Mesothelial cell of epicardium (in vitro differentiated cells): ENCODE measurements at places on chromosomes 5 and 9.

DNA sequence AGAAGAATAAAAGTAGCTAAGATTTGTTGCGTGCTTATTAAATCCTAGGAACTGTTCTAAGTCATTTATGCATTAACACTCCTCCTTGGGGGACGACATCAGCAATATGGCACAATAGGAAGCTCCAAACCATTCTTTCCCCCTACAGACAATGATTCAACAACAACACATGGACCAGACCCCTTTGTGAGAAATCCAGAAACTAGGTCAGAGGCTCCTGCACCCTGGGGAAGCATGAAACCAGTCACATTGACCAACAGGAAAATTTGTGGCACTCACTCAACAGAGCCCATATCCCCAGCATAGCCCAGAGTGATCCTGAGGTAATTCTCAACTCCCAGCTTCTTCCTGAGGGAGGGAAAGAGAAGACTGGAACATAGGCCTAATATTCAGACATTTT is 294.4 kb downstream of the HINT1 start:
- H3K27ac ChIP-seq, result no peak overlapping the region
- H3K4me3 ChIP-seq, result no peak overlapping the region
- no peaks in the 10 kb centered on the region for H3K36me3 ChIP-seq
- H3K4me1 ChIP-seq, result peaks cover 8% of the 10 kb centered on the region

DNA sequence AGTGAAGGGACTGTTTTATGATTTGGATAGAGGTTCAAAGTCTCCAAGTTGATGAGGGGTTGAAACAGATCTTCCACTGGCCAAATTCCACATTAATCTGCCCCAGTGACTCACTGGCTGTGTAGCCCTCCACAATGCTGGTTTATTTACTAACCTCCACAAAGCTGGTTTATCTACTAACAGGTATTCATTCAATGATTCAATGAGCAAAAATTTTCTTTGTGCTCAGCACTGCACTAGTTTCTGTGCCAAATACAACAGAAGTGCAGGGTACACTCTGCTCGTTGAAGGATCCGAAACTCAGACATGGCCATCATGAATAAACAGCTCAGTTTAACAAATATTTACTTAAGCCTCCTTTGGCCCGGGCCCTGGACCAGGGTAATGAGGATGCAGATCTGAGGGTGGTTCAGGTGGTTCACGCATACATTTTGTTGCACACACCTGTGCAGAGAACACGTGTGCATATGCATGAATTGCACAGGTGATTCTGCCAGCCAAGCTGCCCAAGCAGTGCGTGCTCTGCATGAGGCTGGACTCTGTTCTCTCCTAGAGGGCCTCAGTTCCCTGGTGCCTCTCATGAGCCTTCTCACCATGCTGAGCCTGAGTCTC is 71.0 kb downstream of the SH3PXD2B start:
- no peak overlapping the region for H3K4me3 ChIP-seq
- H3K27me3 ChIP-seq, result no peaks in the 10 kb centered on the region
- no peak overlapping the region for H3K27ac ChIP-seq
- no peaks in the 10 kb centered on the region for H3K4me1 ChIP-seq
- no peak for DNase-seq
- H3K36me3 ChIP-seq, result peaks cover 44% of the 10 kb centered on the region

DNA sequence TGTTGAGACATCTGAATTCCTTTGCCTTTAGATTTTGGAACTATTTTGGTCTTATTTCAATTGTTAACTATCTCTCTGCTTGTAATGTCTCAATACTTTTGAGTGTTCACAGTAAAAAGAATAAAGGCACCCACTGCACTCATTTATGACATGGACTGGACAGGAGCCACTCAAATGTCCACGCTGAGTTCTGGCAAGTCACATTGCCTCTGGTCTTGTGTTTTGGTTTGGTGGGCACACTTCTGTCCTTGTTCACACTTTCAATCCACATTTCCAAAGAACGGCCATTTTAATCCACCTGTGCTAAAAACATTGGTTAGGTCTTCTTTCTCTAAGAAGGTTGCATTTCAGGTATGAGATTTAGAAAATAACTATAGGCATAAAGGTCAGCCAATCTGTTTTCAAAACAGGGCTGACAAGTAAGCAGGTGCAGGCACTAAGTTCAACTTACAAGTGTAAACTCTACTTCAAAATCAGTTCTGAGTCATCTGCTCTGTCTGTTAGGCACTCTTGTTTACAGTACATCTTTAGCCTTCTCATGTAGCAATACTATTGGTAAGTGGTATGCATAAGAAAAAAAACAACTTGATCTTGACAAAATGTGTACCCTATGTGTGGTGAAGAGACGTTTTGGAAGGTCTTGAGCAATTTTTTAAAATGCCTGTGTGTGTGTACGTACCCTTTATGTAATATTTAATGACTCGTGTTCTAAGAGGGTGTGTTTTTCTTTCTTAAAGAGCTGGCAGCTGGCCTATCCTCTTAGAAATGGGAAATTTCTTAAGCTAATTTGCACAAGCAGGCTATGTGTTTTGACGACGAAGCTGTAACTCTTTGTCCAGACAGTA is 31.5 kb upstream of the ZFAND5 start:
- no peak overlapping the region for H3K27ac ChIP-seq
- peaks cover 17% of the 10 kb centered on the region for H3K4me1 ChIP-seq
- DNase-seq, result no peak
- no peaks in the 10 kb centered on the region for H3K27me3 ChIP-seq
- no peaks in the 10 kb centered on the region for H3K36me3 ChIP-seq
- H3K4me3 ChIP-seq, result no peak overlapping the region

- no peaks in the 10 kb centered on the region for H3K27me3 ChIP-seq
- H3K27ac ChIP-seq, result peak overlapping the region; percentile 19
- peaks cover 71% of the 10 kb centered on the region for H3K4me1 ChIP-seq
- peaks cover 1% of the 10 kb centered on the region for H3K36me3 ChIP-seq
- no peak overlapping the region for H3K4me3 ChIP-seq
Measured at GRCh38 chr5:34499001-34499734, 157.0 kb upstream of the RAI14 start.

- H3K4me1 ChIP-seq, result peaks cover 5% of the 10 kb centered on the region
- H3K36me3 ChIP-seq, result no peaks in the 10 kb centered on the region
Measured at GRCh38 chr9:93172666-93173364, 11.1 kb upstream of the WNK2 start.

- H3K27me3 ChIP-seq, result peaks cover 16% of the 10 kb centered on the region
- H3K4me1 ChIP-seq, result no peaks in the 10 kb centered on the region
- H3K4me3 ChIP-seq, result no peak overlapping the region
- no peak for DNase-seq
- no peak overlapping the region for H3K27ac ChIP-seq
Measured at GRCh38 chr9:132597073-132597775, 14.8 kb downstream of the BARHL1 start.

GRCh38 chr5:124650147-124650561 is 96.3 kb downstream of the ZNF608 start:
- peaks cover 59% of the 10 kb centered on the region for H3K4me1 ChIP-seq
- H3K36me3 ChIP-seq, result peaks cover 16% of the 10 kb centered on the region
- H3K27me3 ChIP-seq, result no peaks in the 10 kb centered on the region
- H3K27ac ChIP-seq, result peak overlapping the region; percentile 50
- H3K4me3 ChIP-seq, result no peak overlapping the region

DNA sequence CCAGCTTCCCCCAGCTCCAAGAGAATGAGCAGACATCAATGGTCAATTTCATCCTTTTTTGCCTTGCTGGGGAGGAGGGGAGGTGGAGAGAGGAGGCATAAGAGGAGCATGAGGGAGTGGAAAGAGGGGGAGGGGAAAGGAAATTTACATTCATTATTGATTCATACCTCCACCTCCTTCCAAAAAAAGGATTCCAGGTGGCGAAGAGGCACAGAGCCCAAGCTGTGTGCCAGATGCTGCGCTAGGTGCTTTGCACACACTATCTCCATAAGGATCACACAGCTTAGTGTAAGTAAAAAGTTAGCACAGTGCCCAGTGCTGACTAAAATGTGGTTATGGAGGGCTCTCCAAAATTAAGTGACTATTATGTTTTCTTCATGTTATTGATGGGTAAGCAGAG is 11.0 kb downstream of the ASTN2 start:
- DNase-seq, result no peak
- no peak overlapping the region for H3K4me3 ChIP-seq
- H3K27ac ChIP-seq, result no peak overlapping the region

GRCh38 chr5:76325876-76326491 is 77.1 kb upstream of the IQGAP2 start:
- peak overlapping the region; percentile 55 for H3K27ac ChIP-seq
- no peaks in the 10 kb centered on the region for H3K36me3 ChIP-seq
- no peaks in the 10 kb centered on the region for H3K27me3 ChIP-seq
- DNase-seq, result no peak
- H3K4me3 ChIP-seq, result peak overlapping the region; percentile 16

GRCh38 chr9:18785604-18786003 is 247.4 kb downstream of the SAXO1 start:
- DNase-seq, result no peak
- no peaks in the 10 kb centered on the region for H3K36me3 ChIP-seq
- H3K4me1 ChIP-seq, result peaks cover 16% of the 10 kb centered on the region
- H3K27ac ChIP-seq, result peak overlapping the region; percentile 43

DNA sequence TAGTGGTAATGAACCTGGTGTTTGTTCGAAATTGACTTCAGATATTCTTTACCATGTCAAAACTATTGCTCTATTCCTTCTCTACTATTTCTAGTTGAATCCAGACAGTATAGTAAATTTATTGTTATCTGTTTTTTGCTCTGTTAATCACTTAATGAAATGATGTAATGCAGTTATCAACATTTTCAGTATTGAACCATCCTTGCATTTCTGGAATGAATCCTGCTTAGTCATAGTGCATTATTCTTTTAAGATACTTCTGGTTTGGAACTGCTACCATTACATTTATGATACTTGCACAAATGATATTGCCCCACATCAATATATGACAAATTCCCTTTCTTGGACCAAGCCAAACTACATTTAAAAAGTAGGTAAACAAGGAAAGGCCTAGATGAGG is 554.0 kb upstream of the KLF4 start:
- peaks cover 3% of the 10 kb centered on the region for H3K27me3 ChIP-seq
- H3K4me1 ChIP-seq, result peaks cover 1% of the 10 kb centered on the region
- peaks cover 4% of the 10 kb centered on the region for H3K36me3 ChIP-seq
- no peak overlapping the region for H3K27ac ChIP-seq
- H3K4me3 ChIP-seq, result no peak overlapping the region

DNA sequence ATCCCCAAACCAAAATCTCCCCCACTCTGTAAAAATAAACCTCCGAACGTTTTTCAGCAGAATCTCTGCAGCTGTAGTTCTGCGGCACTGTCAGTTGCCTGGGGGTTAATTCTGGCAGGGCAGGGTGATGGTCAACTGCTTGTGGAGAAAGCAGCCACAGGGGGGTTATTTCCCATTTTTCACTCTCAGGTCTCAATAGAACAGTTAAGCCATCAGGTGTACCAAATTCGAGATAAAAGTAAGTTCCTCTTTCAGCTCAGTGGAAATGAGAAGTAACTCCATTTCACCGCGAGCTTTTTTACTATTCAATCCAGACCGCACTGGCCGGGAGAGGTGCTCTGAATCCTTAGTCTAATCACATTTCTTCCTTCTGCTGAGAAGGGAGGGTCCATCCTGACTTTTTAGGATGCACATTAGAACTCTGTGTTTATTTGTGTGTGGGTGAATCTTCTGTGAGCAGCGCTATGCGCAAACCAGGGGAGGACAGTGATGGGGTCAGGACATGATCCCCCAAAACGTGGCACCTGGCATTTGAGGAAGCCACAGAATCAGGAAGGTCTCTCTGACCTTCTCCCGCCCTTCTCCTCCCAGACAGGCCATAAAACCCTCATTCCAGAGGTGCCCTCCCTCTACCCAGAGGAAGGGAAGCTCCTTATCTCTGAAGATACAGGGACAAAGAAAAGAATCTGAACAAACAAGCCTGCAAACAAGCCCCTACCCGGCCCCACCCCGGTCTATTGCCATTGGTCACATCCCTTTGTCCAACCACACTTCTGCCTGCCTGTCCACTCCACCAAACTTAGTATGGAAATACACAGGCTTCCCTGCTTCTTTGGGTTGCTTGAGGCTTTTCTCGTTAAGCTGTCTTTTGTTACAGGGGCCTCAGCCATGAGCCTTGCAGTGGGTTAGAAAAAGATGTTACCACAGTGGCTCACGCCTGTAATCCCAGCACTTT is 229.0 kb downstream of the ROR2 start:
- no peak for DNase-seq
- H3K4me3 ChIP-seq, result no peak overlapping the region
- H3K27me3 ChIP-seq, result no peaks in the 10 kb centered on the region
- no peak overlapping the region for H3K27ac ChIP-seq
- no peaks in the 10 kb centered on the region for H3K4me1 ChIP-seq
- peaks cover 23% of the 10 kb centered on the region for H3K36me3 ChIP-seq

DNA sequence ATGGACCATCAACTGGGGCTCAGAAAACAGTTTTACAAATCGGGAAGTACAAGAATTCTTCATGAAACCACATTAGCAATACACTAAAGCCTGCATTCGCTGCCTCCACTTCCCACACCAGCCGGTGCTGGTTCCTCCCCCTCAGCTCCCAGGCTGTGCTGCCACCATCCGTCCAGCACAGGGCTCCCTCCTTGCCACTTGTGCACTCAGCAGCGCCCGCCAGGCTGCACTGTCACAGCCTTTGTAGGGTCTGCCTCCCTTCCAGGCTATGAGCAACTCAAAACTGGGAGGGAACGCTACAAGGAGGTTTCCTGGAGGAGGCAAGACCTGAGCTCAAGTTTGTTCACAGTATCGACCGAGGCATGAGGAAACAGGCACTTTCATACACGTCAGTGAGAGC is 7.7 kb downstream of the MAPK9 start:
- peaks cover 22% of the 10 kb centered on the region for H3K36me3 ChIP-seq
- H3K27ac ChIP-seq, result no peak overlapping the region

DNA sequence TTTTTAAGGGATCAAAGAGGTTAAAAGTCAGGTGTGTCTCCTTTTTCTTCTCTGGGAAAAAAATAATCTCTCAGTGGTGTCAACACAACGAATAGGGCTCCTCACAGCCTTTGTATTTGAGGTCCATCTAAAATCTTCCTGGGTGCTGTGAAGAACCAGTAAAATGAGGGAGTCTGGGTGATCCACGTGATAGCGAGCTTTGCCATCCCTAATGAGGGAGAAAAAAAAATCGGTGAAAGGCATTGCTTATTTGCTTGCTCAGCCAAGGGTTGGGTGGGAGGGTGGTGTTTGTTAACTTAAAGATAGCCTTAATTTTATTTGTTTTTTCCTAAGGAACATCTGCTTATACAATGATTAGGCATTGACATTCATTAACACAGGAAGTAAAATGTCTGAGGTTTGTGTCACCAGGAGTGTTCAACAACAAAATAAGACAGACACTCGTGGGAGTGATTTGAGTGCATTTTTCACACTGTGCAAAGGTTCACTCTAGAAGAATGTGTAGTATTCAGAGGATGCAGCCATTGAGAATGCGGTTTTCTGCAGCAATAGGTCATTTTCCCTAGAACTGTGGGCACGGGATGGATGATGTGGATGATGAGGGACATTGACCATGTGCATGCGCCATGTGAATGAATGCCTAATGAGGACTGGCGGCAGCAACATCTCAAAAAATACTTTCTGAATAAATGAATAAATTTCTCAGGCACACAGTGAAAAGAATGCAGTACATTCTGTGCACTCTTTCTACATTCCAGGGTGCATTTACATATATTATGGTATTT is 369.5 kb downstream of the NTRK2 start:
- H3K4me3 ChIP-seq, result no peak overlapping the region
- no peaks in the 10 kb centered on the region for H3K36me3 ChIP-seq
- no peak for DNase-seq
- no peak overlapping the region for H3K27ac ChIP-seq

- H3K36me3 ChIP-seq, result peaks cover 2% of the 10 kb centered on the region
- no peak for DNase-seq
- peaks cover 4% of the 10 kb centered on the region for H3K4me1 ChIP-seq
Measured at GRCh38 chr9:15211160-15211814, 95.7 kb downstream of the TTC39B start.

- no peak for DNase-seq
- H3K4me3 ChIP-seq, result peak overlapping the region; percentile 74
- H3K27ac ChIP-seq, result no peak overlapping the region
- no peaks in the 10 kb centered on the region for H3K36me3 ChIP-seq
- H3K4me1 ChIP-seq, result peaks cover 32% of the 10 kb centered on the region
Measured at GRCh38 chr5:1010641-1011046, 2.0 kb downstream of the NKD2 start.
